ENCODE measurements at places on chromosomes 6 and 20.
A peak's percentile ranks its signal among the peaks of the same experiment; 100 is the strongest.

- DNase-seq, result no peak
Measured at GRCh38 chr6:139060332-139060731, 31.8 kb downstream of the ABRACL start.

DNA sequence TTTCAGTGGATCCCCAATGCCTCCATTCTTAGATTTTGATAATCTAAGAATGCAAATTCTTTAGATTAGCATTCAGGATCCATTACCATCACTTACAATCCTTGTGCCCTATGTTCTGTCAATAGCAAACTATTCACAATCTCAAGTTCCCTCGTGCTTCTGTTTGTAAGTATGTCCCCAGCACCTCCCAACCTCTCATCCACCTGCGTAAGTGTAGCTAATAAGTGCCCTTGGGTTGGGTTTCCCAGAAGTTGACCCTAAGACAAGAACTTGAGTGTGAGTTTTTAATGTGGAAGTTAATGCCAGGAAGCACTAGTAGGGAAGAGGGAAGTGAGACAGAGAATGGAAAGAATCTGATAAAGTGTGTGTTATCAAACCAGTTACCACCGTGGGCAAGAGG lies 72.6 kb upstream of the PAK5 start:
- DNase-seq, result no peak

GRCh38 chr6:1321738-1322137 lies 9.8 kb downstream of the FOXQ1 start:
- no peak for DNase-seq

GRCh38 chr20:56716806-56717205 lies 87.7 kb downstream of the TFAP2C start:
- DNase-seq, result no peak

GRCh38 chr20:50120935-50121693 lies 8.2 kb upstream of the UBE2V1 start:
- peak; percentile 68 for DNase-seq

GRCh38 chr20:37228082-37228481 lies 33.5 kb downstream of the GHRH start:
- no peak for DNase-seq

DNA sequence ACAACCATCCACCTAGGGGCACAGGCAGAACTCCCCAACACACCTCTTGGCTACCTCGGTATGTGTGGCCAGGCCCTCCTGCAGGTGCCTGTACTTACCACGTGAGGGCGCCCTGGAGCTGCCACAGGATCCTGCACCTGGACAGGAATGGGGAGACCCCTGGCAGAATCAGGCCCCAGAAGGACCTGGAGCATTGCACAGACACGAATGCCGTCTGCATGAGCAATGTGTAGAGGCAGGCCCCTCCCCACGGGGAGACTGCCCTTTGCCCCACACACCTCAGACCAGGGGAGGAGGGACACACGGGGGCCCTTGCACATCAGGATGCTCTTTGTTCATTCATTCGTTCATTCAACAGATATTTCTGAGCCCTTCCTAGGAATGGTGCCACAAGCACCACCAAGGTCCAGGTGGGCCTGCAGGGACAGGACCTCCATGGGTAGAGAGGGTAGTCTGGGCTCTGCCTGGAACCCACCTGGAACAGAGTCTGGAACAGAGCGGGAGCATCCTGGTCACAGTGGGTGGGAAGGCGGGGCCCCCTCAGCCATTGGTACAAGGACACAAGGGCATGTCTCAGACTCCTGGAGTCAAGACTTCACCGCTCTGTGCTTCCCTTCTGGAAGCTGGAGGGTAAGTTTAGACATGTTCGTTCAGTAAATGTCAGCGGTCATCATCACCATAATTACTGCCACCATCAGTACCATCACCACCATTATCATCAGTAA lies 32.3 kb downstream of the YTHDF1 start:
- DNase-seq, result no peak

DNA sequence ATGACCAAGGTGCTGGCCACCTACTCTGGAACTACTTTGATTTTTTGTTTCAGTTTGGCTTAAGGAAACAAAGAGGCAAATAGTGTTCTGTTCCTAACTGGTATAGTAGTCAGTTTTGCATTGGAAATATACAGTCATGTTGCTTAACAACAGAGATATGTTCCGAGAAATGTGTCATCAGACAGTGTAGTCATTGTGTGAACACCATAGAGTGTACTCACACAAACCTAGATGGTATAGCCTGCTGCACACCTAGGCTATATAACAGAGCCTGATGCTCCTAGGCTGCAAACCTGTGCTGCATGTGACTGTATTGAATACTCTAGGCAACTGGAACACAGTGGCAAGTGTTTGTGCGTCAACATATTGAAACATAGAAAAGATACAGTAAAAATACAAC lies 80.4 kb downstream of the ARID1B start:
- DNase-seq, result no peak

- DNase-seq, result no peak
Measured at GRCh38 chr6:12769556-12770256, 53.1 kb downstream of the PHACTR1 start.

GRCh38 chr6:98949589-98949988 lies 1.8 kb upstream of the FBXL4 start:
- DNase-seq, result no peak

DNA sequence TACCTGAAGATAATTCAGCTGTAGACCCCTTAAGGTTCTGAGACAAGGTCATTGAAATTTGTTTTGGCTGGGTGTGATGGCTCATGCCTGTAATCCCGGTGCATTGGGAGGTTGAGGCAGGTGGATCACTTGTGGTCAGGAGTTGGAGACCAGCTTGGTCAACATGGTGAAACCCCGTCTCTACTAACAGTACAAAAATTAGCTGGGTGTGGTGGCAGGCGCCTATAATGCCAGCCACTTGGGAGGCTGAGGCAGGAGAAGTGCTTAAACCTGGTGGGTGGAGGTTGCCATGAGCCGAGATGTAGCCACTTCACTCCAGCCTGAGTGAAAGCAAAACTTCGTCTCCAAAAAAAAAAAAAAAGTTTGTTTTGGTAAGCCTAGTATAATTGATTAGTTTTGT lies 11.0 kb downstream of the SRSF3 start:
- DNase-seq, result no peak

GRCh38 chr6:138004430-138005287 lies 102.6 kb downstream of the PERP start:
- no peak for DNase-seq

DNA sequence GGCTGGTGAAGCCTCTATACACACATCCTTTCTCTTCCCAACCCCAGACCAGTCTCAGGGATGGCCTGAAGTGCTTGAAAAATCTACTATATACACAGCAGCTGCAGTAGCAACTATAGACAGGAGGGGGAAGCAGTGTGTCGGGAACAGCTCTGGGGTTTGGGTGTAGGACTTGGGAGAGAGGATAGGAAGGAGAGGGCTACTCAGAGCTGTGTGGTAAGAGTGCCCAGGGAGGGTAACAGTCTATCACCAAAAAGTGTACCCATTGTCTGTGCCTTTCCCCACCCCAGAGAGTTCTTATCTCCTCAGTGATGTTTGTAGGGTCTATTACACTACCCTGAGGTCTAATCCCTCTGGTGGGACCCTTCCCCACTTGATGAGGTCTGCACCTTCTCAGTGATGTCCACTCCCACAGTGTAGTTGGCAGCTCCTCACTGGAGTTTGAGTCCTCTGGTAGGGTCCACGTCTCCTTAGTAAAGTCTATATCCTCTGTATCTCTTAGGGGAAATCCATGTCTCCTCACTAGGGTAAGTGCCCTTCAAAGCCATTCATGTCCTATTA lies 1.5 kb upstream of the GGT7 start:
- peak; percentile 78 for DNase-seq

DNA sequence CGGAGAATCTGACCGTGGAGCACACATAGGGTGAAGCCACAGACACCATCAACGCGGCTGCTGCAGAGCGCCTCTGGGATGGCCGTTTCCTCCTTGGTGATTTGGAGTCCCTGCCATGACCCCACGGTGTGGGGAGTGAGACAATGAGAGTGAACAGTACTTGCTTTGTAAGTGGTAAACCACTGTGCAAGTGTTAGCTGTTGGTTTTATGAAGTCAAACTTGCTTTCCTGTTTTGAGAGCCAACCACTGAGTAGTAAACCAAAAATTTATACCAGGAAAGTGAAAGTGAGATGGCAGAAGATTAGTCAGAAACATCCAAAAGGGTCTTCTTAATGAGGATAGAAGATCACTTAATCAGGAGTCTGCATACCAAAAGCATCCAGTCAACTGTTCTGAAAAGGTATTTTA lies 160.7 kb downstream of the FOXC1 start:
- no peak for DNase-seq

- no peak for DNase-seq
Measured at GRCh38 chr6:35474131-35474941, 6.1 kb downstream of the RPL10A start.

- no peak for DNase-seq
Measured at GRCh38 chr6:168784426-168784825, 343.4 kb downstream of the SMOC2 start.

GRCh38 chr6:105445481-105445880 lies 42.6 kb upstream of the PREP start:
- DNase-seq, result no peak

DNA sequence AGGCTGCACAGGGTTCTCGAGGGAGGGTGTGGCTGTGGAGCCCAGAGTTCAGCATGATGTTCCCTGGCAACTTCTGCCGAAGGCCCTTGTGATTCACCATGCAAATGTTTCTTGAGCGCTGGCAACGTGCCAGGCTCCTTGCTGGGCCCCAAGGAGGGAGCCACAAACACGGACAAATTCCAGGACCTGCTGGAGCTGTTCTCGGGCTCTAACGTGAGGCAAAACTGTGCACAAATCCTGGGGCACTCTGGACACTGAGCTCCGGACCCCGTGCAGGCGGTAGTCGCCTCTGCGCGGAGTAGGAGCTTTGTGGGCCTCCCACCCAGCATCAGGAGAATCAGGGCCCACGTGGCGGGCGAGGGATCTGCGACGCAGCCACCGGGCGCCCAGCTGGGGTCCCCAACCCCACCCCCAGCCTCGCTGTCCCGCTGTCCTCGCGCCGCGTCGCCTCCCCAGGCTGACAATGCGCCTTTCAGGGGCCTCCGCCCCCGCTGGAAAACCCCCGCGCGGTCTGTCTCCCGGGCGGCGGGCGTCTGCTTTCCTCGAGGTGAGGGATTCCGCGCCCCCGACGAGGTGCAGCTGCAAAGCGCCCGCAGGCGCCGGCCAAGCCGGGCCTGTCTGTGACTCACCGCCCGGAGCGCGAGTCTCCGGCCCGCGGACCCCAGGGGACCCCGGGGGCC lies 31.7 kb upstream of the SCUBE3 start:
- DNase-seq, result peak; percentile 39

GRCh38 chr6:6386010-6386409 lies 65.5 kb upstream of the F13A1 start:
- DNase-seq, result no peak

DNA sequence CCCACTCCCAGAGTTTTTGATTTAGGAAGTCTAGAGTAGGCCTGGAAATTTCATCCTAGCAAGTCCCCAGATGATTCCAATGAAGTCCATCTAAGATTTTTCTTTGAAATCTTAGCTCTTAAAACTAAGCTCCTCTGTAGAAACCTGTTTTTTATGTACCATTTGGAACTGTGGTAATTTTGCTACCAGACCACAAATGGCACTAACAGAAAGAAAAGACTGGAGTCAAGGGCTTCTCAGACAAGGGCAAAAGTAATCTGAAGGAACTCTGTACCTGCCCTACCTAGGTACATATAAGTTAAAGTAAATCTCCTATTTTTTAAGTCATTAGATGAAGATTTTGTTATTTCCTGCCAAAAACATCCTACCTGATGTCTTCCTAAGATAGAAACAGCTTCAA lies 155.0 kb upstream of the HTR1E start:
- DNase-seq, result no peak

DNA sequence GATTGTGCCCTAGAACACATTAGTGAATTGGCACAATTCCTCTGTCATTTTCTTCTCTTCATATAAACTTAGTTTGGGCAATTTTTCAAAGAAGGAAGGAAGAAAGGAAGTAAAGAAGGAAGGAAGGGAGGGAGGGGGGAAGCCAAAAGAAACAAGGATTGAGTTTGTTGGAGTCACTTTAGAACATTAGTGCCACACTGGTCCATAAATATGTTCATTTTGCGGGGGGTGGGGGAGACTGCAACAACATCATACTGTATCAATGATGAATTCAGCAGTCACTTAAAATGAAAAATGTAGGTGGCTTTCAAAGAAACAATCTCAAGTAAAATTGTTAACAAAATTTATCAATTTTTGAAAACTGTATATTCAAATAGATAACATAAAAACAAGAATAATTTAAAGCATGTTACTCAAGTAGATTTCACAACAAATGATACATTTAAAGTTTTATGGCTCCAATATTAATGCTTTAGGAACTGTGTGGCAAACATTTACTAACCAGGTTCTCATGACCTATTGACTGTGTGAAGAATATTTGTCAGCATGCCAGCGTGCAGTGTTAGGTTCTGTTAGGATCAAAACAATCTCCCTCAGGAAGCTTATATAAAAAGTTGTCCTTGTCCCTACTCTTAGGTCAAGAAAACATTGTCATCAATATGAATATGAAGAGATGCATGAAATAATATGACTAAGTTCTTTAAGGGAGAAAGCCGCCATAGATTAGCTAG lies 208.1 kb upstream of the AGPAT4 start:
- DNase-seq, result no peak

GRCh38 chr20:48824830-48825565 lies 2.8 kb downstream of the PREX1 start:
- DNase-seq, result no peak

GRCh38 chr20:64038224-64038564 lies 2.2 kb downstream of the C20orf204 start:
- DNase-seq, result no peak

DNA sequence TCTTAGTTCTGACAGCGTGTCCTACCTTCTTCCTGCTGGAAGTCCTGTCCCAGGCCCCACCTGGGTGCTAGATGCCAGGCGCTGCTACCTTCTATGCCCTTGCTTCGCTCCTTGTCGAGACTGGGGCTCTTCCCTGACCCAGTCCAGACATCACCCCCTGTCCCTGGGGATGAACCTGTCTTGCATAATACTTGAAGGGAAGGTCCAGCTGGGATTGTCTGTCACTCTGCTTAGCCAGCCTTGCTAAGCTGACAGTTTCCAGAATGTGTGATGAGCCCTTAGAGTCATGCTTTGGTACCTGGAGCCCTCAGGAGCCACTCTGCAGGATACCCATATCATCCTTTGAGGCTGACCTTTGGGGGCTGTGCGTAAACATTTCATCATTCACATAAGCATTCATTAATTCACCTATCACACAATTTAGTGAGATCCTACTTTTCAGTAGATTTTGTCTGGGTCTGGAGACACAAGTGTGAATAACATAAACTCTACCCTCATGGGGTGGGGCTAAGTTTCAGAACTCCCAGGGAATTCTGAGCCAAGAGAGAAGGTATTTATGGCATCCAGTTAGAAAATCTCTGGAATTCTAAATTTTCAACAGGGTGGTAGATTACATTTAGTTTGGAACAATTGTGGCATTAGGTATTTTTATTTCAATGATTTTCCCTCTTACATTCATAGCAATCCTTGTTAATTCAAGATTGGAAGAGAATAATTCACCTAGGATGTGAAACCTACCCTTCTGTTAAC lies 151.1 kb upstream of the HDAC2 start:
- DNase-seq, result no peak

- no peak for DNase-seq
Measured at GRCh38 chr6:125804264-125804663, 13.5 kb downstream of the NCOA7 start.
